Natural killer cell treated with Interleukin-12 subunit alpha and Interleukin-12 subunit beta and Interleukin-15 and Interleukin-18, amount 100 ng/mL, for 72 hours (primary cell): ENCODE measurements at places on chromosomes 6 and 20.

DNA sequence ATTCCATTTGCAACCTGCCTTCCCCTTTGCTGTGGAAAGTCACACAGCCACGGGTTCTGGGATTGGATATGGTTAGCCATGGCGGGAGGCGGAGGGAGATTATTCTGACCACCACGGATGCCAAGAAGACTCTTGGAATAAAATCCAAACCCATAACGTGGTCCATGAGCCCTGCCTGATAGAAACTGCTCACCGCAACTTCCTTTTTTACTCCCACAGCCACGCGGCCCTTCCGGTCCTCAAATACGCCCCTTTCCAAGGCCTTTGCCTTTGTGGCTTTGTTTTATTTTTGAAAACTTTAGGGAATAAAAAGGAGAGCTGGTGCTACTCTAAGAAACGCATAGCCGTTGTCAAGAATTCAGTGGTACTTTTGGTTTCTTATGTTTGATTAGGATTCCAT is 602.5 kb upstream of the CDH4 start:
- DNase-seq, result no peak

DNA sequence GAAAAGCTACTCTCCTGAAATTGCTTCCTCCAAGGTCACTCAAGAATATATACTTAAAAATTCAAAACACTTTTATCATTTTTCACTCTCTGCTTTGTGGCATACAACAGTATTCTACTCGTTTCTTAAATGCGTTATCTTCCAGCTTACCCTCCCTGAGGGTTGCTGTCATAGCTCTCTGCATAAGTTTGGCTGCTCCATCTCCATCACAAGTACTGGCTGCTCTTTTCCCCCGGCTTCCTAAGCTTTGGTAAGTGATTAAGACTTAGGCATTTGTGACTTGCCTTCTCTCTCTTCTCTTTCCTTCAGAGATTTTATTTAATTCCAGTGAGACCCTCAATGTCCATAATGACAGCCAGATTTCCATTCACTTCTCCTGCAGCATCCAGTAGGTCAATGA is 128.3 kb downstream of the NKAIN2 start:
- no peak for DNase-seq

DNA sequence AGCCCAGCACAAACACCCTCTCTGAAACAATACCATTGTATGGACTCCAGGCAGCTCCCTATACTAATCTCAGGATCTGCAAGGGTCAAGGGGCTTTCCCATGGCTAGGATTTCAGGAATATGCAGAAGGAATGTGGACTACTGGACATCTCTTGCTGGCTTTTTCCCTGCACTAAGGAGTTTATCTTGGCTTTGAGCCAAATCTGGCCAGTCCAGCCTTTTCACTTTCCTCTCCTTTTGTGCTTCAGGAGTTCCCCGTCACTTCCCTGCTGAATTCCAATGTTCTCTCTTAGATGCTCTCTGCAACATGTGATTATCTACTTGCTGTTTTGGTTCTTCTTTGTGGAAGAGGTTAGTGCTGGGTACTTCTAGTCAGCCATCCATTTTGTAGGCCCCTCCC is 568.2 kb downstream of the HDGFL1 start:
- DNase-seq, result no peak

GRCh38 chr6:6699741-6700367 is 111.3 kb downstream of the LY86 start:
- no peak for DNase-seq

DNA sequence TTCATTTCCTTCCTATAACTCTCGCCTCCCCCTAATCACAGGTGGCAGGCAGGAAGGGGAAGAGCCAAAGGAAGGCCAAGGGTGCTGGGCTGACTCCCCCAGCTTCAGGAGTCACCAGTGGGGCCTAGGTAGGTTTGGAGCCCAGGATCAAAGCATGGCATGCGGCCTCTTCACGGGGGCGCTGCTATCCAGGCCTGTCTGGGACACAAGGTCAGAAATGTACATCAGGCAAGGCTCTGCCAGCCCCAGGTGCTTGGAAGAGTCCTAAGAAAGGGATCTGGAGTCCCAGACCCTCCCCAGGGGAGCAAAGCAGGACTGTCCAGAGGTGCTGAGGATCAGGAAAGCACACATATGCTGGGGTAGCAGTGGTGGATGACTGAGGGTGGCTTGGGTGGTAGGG is 10.4 kb downstream of the PI16 start:
- DNase-seq, result no peak

GRCh38 chr6:47405273-47405672 is 72.3 kb upstream of the CD2AP start:
- DNase-seq, result no peak

DNA sequence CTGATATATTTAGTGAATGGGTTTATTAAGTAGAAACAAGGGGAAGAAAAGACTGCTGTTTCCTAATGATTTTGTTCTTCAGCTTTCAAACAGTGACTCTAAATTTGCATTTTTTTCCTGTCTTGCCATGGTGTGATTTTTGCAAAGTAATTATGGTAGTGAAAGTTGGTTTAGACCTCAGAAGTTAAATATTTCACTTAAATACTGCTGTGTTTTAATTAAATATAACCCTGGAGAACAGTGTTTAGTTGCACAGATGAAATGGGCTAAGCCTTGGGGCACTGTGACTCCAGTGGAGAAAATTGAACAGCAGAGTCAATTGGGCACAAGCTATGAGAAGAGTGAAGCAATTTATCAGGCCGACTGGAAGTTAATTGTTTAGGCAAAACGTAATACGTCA is 111.1 kb upstream of the MCHR2 start:
- no peak for DNase-seq

DNA sequence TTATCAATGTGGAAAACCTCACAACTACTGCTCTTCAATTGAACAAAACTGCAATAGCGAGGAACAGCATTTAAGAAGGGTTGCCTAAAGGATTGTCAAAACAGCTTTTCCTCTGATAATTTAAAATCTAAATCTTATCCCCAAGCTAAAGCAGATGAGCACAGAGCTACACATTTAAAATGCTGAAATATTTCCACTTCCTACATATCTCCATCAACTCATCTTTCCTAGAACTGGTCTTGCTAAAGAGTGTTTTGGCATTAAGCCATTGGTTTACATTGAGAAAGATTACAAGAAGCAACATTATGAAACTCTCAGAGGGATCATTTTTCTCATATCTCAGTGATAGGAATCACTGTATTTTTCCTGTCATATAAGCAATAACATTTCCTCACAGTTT is 3.6 kb downstream of the OR10C1 start:
- no peak for DNase-seq

- no peak for DNase-seq
Observed at GRCh38 chr6:17491416-17492142, 98.2 kb downstream of the CAP2 start.

GRCh38 chr6:110541701-110542309 is 65.4 kb upstream of the SLC22A16 start:
- no peak for DNase-seq
